ENCODE measurements at places on chromosomes 7 and 10. TPM values are rescaled to one million over a fixed set of nuclear protein-coding genes. Genes with fewer than 3 reads are reported as not detected.

NEUROG3 gene
- total RNA-seq, result not detected

TRIM50 gene
- total RNA-seq, result not detected

LIPN gene
- total RNA-seq, result not detected

ADAM12 gene
- total RNA-seq, result 3.7 TPM

OR2A12 gene
- total RNA-seq, result not detected

DNA sequence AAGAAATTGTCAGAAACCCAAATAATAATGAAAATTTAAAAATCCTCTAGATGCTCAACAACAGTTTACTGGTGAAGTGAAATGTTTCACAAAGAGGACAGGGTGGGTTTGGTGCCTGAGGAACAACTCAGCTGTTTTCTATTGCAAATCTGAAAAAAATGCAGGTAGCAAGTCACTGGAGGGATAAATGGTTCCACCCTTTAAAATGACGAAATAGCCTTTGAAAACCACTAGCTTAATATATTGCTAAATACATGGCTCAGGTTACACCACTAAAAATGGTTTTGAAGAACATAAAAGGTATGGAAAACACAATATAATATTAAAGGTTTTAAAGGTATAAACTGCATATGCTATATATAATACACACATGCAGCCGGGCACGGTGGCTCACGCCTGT lies 69.5 kb downstream of the LMBR1 start:
- no peaks in the 10 kb centered on the region for H3K4me1 ChIP-seq
- DNase-seq, result no peak
- no peak overlapping the region for H3K4me3 ChIP-seq
- no peak overlapping the region for H3K27ac ChIP-seq

- no peak for DNase-seq
- no peak overlapping the region for H3K4me3 ChIP-seq
- no peaks in the 10 kb centered on the region for H3K27me3 ChIP-seq
- H3K27ac ChIP-seq, result no peak overlapping the region
Measured at GRCh38 chr10:43308986-43309385, 42.1 kb upstream of the RASGEF1A start.

- H3K27me3 ChIP-seq, result no peaks in the 10 kb centered on the region
- no peak overlapping the region for H3K4me3 ChIP-seq
- peaks cover 11% of the 10 kb centered on the region for H3K4me1 ChIP-seq
- no peak overlapping the region for H3K27ac ChIP-seq
- H3K36me3 ChIP-seq, result no peaks in the 10 kb centered on the region
Measured at GRCh38 chr7:133645884-133646391, 393.1 kb downstream of the EXOC4 start.

DNA sequence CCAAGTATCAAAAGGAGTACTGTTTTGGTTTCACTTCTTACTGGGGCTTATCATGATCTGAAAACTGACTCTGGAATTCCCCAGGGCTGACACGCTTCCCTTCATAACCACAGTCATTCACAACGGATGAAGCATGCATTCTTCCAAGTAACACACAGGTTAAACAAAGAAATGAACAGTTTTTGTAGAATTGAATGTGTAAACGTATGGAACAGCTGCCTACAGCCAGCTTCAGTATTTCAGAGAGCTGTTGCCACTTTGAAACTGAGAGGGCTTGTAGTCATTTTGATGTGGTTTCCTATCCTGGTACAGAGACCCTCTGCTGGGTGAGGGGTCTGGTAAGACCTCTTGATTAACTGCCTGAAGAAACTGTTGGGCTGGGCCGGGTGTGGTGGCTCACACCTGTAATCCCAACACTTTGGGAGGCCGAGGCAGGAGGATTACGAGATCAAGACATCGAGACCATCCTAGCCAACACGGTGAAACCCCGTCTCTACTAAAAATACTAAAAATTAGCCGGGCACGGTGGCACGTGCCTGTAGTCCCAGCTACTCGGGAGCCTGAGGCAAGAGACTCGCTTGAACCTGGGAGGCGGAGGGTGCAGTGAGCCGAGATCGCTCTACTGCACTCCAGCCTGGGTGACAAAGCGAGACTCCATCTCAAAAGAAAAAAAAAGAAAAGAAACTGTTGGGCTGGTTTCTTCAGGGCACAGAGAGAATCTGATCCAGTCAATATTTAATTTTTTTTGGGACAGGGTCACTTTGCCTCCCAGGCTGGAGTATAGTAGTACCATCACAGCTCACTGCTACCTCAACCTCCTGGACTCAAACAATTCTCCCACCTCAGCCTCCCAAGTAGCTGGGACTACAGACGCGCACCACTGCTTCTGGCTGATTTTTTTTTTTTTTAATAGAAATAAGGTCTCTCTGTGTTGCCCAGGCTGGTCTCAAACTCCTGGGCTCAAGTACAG lies 4.7 kb downstream of the NFE2L3 start:
- H3K36me3 ChIP-seq, result no peaks in the 10 kb centered on the region
- no peaks in the 10 kb centered on the region for H3K27me3 ChIP-seq
- H3K4me3 ChIP-seq, result no peak overlapping the region
- no peak overlapping the region for H3K27ac ChIP-seq
- peaks cover 17% of the 10 kb centered on the region for H3K4me1 ChIP-seq

GRCh38 chr7:6260291-6261187 lies 11.9 kb downstream of the CYTH3 start:
- H3K4me3 ChIP-seq, result no peak overlapping the region
- H3K27me3 ChIP-seq, result no peaks in the 10 kb centered on the region
- H3K4me1 ChIP-seq, result peaks cover 67% of the 10 kb centered on the region
- H3K36me3 ChIP-seq, result no peaks in the 10 kb centered on the region

DNA sequence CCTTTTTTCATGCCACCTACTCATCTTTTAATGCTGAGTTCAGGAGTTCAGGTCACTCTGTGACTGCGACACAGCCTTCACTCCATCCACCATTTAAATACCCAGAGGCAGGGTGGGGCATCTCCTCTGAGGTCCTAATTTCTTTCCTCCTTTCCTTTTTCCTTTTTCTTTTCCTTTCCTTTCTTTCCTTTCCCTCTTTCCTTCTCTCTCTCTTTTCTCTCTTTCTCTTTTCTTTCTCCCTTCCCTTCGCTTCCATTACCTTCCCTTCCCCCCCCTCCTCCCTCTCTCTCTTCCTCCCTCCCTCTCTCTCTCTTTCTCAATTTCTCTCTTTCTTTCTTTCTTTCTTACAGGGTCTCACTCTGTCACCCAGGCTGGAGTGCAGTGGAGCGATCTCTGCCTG lies 145.9 kb upstream of the SVIL start:
- no peak for DNase-seq
- H3K27me3 ChIP-seq, result no peaks in the 10 kb centered on the region
- H3K4me1 ChIP-seq, result peaks cover 11% of the 10 kb centered on the region

All from vagina (tissue), 2 donors.